ENCODE measurements at places on chromosomes 16 and 17.

DNA sequence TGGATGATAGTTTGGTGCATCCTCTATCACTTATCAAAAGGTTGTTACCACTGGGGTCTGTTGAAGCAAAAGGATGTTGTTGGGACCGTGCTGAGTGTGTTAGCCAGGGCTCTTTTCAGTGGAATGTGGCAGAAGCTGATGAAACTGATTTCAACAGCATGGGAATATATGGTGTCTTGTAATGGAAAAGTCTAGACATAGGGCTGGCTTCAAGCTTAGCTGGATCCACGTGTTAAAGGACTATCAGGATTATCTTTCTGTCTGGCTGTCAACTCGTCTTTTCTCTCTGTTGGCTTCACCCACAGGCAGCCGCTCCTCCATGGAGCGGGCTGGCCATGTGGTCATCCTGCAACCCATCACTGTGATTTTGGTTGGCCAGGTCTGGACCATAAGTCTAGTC lies 8.7 kb downstream of the SNX29 start:
- DNase-seq = no peak

DNA sequence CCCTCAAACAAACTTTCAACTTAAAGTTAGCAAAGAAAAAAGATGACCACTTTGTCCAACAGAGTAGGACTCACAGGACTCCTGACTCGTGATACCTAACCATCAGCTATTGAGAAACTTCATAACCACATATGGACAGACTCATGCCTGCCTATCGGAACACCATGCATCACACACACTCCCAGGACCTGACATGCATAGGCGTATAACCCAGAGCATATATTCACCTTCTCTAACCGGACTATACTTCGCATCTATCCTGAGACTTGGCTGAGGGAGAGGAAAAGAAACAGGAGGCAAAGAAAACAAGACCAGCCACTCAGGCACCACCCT lies 2.2 kb downstream of the PIP4K2B start:
- no peak for DNase-seq

DNA sequence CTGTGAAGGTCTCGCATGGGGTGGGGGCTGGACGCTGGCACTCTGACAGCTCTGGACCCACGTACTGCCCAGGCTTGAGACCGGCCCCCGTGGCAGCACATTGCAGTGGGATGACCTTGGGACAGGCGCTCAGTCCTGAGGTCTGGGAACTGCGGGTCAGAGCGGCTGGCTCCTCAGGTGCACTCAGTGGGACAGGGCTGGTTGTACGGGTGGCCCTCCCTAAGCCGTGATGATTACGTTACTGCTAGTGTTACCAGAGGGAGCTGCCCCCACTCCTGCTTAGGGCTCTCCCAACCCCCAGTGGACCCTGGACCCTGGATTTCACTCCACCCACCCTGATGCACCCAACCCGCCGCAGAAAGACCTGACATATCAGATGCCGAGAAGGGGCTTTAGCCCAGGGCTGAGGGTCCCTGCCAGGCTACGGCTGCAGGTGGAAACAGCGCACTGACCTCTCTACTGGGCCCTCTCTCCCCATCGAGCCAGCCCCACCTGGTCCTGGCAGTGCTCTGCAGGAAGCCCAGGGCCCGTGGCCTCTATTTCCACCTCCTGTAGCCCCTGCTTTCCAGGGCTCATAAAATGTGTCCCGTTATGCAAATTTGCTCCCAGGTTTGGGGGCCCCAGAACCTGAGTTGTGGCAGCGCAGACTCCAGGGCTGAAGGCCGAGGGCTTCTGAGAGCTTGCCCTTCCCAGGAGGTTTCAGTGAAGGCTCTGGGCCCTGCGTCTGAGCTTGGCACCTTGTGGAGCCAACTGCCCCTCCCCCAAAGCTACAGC lies 77.2 kb downstream of the RTN4RL1 start:
- no peak for DNase-seq

- no peak for DNase-seq
Observed at GRCh38 chr17:38912221-38912813, 13.1 kb upstream of the LASP1NB start.

- DNase-seq = no peak
Observed at GRCh38 chr17:5610956-5611355, 26.6 kb upstream of the NLRP1 start.

GRCh38 chr17:948284-948852 lies 31.2 kb downstream of the NXN start:
- no peak for DNase-seq

GRCh38 chr17:50882851-50883250 lies 16.7 kb upstream of the TOB1 start:
- no peak for DNase-seq

DNA sequence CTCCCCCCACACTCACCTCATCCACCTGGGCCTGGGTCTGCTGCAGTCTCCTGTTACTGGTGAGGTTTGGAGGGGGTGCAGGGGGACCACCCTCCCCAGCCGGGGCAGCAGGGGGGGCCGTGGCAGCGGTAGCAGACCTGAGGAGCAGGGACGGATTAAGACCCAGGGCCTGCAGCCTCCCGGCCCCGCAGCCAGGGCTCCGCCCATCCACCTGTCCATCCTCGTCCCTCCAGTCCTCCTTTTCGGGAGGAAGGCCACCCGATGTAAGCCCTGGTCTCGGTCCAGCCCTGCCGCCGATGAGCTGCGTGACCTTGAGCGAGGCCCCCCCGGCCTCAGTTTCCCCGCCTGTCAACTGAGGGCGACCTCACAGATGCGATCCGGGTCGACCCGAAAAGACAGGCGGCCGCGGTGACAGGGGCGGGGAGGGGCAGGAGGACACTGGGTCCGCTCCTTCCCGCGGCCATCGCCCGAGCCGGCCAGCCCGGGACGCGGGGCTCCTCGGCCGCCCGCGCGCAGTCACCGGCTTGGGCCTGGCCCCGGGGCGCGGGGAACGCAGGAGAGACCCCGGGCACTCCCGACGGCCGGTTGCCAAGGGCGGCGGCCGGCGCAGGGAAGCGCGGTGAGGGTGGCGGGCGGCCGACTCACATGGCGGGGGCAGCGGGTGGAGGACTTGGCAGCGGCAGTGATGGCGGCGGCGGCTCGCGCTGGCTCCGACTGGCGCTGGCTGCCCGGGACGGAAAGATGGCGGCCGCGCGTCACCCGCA lies at the start of gene VAMP2:
TSS of gene VAMP2 (minus strand) at position 716 of the 764 bp plus-strand sequence. CDS start at position 647, 69 bp downstream.
- DNase-seq = no peak

DNA sequence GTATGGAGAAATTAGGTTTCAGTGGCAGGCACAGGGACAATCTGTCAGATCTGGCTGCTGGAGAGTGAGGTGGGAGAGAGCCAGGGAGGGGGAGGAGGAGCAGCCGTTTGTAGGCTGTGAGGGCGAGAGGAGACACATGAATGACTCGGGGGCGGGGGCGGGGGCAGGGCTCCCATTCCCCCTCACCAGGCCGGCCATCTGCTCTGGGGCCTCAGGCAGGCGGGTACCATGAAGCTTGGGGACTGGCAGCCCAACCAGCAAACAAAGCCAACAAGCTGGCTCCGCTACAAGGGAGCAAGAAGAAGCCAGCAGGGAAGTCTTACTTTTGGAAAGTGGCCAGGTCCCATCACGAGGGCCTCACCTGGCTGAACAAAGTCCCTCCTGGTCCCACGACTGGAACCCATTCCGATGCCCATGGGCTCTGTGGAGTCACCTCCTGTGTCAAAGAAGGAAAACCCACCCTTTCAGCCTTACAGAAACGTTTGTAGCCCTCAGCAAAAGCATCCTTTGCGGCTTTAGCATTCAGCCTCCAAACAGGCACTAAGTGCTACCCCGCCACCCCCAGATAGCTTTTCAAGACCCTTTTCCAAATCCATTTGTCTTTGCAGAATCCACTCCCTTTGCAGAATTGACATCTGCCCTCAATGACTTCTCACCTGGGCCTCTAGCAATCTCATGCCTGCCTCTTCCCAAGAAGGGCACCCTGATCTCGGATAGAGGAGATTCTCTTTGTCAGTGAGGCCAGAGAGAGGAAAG lies 9.2 kb upstream of the SSTR2 start:
- no peak for DNase-seq

- no peak for DNase-seq
Observed at GRCh38 chr17:2237950-2238349, 65.6 kb downstream of the SMG6 start.

- DNase-seq = no peak
Observed at GRCh38 chr16:2090777-2091546, 43.2 kb downstream of the TSC2 start.

DNA sequence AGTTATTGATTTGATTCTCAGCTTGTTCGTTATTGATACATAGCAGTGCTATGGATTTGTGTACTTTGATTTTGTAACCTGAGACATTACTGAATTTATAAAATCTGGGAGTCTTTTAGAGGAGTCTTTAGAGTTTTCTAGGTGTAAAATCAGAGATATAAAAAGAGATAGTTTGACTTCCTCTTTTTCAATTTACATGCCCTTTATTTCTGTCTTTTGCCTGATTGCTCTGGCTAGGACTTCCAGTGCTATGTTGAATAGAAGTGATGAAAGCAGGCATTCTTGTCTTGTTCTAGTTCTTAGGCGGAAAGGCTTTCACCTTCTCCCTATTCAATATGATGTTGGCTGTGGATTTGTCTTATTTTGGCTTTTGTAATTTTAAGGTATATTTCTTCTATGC lies 106.2 kb downstream of the PHKB start:
- no peak for DNase-seq

DNA sequence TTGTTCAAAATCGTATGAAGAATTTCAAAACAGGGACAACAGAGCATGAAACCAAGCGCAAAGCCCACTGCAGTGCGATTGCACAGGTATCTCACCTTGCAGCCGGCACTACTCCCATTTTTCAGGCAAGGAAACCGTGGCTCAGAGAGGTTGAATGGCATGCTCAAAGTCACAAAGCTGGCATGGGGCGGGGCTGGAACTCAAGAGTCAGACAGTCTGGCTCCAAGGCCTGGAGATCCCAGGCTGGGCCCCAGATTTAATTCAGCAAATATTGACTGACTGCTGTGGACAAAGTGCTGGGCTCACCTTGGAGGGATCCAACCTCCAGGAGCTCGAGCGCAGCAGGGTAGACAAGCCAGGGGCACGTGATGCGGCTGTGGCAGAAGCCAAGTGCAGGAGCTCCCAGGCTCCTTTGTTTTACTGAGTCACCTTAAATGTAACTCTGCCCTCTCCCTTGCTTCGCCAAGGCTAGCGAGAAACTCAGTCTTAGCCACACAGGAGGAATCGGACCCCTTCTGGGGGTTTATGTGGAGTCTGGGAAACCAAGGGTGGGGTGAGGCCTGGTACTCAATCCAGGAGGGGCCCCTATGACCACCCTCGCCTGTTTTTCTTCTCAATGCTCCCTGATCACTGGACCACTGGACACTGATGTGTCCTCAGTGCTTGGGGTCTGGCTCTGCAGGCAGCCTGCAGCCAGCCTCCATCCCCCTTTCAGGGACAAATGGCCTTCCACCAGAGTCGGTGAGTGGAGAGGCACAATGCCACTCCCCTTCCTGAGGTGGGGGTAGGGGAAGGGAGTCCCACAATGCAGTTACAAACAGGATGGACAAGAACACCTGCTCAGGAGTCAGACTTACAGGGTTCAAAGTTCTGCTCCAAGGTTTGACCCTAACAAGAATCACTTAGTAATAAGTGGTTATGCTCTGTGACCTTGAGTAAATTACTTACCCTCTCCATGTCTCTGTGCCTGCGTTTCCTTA lies 3.9 kb upstream of the SPATA20 start:
- no peak for DNase-seq

GRCh38 chr16:30567160-30567990 lies 4.1 kb downstream of the ZNF688 start:
- no peak for DNase-seq

DNA sequence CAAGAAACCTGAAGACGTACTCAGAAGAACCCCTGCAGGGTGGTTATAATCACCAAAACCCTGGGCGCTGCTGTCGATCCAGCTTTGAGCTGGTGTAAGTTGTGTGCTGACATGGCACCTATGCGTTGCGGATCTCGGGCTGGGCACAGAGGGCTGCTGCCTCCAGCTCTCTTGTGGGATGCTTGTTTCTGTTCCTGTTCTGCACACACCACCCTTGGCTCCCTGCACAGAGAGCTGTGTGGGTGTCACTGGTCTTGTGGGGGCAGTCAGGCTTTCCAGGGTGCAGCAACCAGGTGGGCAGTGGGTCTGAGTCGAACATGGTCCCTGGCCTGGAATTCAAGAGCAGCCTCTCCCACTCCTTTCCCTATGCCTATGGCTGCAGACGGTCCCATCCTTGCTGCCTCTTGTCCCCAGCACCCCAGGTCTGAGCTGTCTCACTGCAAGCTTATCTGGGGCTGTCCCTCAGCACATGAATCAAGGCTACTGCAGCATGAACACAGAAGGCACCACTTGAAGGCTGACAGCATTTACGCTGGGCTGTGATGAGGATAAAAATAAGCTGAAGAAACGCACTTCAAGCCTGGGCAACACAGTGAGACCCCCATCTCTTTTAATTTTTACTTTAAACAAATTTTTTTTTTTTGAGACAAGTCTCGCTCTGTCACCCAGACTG lies 20.1 kb downstream of the ZNF276 start:
- no peak for DNase-seq

DNA sequence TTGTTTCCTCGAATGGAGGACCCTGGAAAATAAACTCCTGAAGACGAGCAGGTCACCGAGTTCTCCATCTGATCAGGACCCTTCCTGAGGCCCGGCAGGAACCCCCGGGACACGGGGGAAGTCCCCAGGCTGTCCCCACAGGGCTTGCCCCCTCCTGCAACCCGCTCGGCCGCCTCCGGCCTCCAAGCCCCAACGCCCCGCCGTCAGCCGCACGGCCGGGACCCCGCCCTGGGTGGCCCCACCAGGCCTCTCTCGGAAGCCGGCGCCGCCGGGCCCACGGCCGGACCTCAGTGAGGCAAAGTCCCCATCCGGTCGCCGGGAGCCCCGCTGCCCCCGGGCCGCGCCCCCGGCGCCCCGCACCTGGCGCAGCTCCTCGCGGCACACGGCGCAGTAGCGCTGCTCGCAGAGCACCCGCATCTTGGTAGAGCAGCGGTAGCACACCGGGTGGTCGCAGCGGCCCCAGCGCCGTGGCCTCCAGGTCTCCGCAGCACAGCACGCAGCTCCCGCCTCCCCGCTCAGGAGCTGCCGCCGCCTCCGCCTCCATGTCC lies 383 bp downstream of the ZNF598 start:
- no peak for DNase-seq

DNA sequence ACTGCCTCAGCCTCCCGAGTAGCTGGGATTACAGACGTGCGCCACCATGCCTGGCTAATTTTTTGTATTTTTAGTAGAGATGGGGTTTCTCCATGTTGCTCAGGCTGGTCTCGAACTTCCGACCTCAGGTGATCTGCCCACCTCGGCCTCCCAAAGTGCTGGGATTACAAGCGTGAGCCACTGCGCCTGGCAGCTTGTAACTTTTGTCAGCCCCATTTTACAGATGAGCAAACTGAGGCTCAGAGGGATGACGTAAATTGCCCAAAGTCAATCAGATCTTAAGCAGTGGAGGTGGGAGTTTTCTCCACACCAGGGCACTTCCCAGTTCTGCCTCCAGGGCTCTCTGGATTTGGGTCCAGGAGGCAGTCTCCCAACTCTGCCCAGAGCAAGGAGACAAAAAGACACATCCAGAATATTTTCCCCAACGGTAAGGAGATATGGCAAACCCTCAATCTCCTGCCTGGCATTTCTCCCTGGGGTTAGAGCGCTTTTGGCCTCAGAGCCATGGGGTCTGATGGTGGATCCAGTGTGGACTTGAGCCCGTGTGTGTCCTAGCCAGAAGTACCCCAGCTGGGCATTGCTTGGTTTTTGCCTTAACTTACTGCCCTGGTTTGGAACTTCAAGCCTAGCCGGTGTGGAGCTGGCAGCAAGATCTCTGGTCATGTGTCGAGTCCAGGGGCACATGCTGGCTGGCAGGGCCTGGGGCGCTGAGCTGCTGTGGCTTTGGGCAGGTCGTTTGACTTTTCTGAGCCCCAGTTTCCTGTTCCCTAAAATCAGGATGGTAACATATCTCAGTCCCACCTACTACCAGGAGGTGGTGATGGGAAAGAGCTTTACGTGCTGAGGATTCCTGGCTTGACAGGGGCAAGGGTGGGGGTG lies 3.4 kb downstream of the ADAM11 start:
- DNase-seq = no peak

Measured in esophagus squamous epithelium (tissue), 5 donors.